ENCODE measurements at places on chromosomes 4 and X.

DNA sequence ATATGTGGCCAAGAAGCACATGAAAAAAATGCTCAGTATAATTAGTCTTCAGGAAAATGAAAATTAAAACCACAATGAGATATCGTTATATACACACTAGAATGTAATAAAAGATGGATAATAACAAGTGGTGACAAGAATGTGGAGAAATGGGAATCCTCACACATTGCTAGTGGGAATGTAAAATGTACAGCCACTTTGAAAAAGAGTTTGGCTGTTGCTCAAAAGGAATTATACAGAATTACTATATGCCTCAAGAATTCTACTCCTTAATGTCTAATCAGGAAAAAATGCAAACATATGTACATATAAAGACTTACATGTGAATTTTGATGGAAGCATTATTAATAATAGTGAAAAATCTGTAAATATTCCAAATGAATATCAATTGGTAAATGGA, 102.2 kb downstream of the SPCS3 start:
- no peak for DNase-seq

GRCh38 chrX:46953597-46953996, 41.4 kb downstream of the JADE3 start:
- no peak for DNase-seq

DNA sequence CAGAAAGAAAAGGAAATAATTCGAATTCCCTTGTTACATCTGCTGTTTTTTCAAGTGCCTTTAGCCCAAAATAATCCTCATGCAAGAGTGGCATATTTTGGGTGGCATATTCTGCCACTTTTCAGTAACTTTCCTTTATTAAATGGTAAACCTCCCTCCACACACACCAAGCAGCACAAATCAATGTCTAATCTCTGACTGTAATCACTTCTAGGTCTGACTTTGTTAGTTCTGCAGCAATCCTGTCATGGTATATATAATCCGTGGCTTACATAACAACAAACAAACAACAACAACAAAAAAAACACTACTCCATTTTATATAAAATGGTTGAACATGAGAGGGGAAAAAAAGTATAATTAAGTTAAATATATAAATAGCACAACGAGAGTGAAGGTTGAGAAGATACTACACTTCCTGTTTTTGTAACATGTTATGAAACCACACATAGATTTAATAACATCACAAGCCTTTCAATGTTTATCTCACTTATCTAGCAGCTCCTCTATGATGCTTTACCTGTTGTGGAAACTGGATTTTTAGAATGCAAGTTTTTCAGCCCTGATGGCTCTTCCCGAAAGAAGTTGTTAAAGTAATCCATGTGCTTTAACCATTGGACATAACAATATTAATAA, 715.4 kb downstream of the GRXCR1 start:
- DNase-seq, result no peak

- no peak for DNase-seq
Observed at GRCh38 chr4:137390707-137391106, 141.6 kb downstream of the PCDH18 start.

DNA sequence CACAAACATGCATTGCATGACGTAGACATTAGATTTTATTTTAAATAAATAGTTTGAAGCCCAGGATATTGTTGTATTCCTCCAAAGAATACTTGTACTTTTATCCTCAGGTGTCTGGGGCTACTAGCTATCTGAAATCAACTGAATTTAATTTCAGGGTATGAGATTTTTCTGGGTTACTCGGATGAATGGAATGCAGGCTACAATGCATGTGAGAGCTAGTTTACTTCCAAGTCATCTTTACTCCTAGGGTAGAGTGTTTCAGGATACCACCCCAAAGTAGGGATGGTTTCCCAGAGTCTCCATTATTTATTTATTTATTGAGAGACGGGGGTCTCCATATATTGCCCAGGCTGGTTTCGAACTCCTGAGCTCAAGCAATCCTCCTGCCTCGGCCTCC, 66.4 kb downstream of the HPRT1 start:
- no peak for DNase-seq

GRCh38 chr4:154727540-154727939, 16.3 kb upstream of the LRAT start:
- no peak for DNase-seq

- no peak for DNase-seq
Observed at GRCh38 chr4:177091515-177091914, 218.2 kb upstream of the NEIL3 start.

DNA sequence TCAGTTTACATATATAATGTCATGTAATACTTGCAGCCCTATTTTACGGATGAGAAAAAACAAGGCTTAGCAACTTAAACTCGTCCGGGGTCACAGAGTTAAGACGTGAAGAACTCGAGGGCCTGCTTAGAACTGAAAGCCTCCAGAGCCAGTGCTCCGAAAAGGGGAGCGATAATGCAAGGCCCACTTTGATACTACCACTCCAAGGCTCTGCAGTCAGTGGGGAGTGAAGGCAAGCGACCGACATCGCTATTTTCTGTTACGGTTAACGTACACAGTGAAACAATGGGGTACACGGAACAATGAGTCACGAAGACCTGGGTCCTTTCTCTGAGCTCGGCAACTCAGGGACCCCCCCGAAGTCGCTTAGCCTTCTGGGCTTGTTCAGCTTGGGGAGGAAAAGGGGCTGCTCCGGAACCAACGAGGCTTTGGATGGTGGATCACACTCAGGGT, 965 bp downstream of the PPA2 start:
- DNase-seq, result no peak

GRCh38 chr4:85910985-85911384, 436.0 kb downstream of the ARHGAP24 start:
- DNase-seq, result no peak

- no peak for DNase-seq
Observed at GRCh38 chr4:100696531-100696930, 178.7 kb upstream of the EMCN start.

GRCh38 chrX:136386826-136387225, 86.1 kb downstream of the ADGRG4 start:
- DNase-seq, result no peak

GRCh38 chr4:102036619-102037376, 246.3 kb downstream of the BANK1 start:
- no peak for DNase-seq

DNA sequence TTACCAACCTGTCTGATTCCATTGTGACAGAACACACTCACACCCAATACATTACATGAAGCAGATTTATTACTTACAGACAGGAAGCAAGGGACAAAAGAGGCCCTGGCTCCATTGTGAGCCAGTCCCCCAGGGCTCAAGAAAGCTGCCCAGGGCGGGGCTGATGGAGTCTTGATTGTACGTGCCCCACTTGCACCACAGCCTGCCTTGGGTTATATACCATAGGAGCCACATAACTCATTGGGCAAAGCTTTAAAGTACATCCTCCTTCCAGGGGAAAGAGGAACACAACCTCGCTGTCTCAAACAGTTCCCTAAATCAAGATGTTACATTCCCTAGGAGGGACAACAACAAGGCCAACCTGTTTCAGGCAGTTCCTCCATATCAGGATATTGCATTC, 3.4 kb upstream of the ZRSR2 start:
- DNase-seq, result no peak

- DNase-seq, result no peak
Observed at GRCh38 chrX:72685018-72685417, 29.1 kb downstream of the PHKA1 start.

DNA sequence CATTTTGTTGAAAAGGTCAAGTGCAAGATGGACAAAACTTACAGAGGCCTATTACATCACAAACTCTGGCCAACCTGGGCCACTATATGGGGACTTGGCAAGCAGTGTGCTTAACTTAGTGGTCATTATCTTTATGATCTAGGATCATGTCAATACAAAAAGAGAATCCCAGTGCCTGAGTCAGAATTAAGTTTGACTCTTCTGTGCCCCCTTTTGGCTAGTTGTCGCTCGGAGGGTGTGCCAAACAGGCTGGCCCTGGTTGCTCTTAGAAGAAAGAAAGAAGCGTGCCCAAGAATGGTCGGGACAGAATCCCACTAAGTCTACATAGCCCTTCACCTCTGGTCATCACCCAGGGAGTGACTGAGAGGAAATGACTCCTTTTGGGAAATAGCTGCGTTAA, 100.1 kb downstream of the EIF4E start:
- DNase-seq, result no peak

- DNase-seq, result no peak
Observed at GRCh38 chr4:70701271-70701670, 12.9 kb downstream of the UTP3 start.

DNA sequence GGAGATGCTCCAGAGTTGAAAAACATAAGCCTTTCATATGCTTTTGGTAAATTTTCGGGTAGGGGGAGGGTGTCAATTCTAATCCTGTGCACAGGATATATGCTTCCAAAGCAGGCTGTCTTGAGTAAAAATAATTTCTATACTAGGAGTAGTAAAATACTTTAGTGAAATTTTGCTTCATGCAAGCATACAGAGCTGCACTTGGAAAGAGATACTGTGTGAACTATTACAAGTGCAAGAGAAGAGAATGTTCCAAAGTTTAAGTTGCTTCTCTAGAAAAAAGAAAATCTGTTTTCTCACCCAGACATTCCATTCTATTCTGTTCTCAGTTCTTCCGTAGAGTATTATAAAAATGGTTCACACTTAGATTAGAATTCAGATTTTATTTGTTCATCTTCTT, 324.6 kb upstream of the AADAT start:
- DNase-seq, result no peak

GRCh38 chr4:100569196-100569595, 51.4 kb upstream of the EMCN start:
- DNase-seq, result no peak

DNA sequence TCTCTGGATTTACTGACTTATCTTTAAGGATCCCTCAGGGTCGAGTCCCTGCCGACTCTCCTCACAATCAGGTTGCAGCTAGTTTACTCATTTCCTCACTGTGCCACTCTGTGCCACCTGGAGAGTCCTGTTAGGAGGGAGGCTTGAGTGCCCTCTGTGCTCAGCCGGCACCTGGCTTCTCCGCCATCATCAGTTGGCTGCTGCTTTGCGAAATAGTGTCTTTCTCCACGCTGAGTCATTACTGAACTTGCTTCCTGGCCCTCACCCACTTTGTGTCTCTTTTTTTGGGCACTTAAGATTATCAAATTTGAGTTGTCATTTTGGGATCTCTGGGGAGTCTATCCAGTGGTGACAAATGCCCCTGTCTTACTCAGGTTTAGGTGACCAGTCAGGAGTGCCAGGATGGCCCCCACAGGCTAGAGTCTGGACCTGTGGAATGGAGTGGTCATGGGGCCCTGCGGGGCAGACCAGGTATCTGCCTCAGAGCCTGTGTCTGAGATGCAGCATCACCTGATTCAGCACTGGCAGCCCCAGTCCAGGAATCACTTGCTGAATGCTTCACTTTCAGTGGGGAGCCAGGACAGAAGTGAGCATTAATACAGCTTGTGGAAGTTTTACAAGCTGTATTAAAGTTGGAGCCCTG, 37.7 kb downstream of the JADE1 start:
- DNase-seq, result no peak

- no peak for DNase-seq
Observed at GRCh38 chr4:88171206-88171605, 12.8 kb upstream of the ABCG2 start.

GRCh38 chr4:140856621-140857062, 100.5 kb upstream of the TBC1D9 start:
- no peak for DNase-seq

DNA sequence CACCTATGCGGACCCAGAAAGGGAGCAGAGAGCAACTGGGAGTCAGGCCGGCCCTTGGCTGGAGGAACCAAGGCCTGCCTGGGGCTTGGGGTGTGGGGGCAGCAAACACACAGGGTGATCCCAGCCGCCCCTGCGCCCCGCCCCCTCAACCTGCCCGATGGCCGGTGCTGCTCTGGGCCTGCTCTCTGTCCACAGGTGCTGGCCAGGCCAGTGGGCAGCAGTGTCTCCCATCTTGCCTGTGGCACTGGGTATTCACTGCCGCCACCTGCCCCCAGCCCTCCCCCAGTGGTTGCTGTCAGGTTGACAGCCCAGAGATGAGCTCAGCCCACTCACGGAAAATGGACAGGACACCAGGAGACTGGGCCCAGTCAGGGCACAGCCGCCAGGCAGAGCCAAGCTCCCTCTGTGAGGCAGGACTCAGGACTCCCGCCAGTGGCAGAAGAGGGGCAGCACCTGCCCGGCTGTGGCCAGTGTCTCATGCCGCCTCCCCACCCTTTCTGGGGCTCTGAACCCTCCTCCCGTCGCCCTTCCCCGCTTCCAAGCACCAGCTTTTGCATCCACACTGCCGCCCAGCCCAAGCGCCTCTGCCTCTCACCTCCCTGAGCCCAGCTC, 4.7 kb downstream of the NKX1-1 start:
- no peak for DNase-seq

GRCh38 chr4:110920990-110921389, 298.1 kb upstream of the PITX2 start:
- DNase-seq, result no peak

GRCh38 chr4:112153211-112153791, 8.0 kb downstream of the FAM241A start:
- no peak for DNase-seq

- DNase-seq, result no peak
Observed at GRCh38 chr4:186149872-186150271, 41.5 kb upstream of the CYP4V2 start.

DNA sequence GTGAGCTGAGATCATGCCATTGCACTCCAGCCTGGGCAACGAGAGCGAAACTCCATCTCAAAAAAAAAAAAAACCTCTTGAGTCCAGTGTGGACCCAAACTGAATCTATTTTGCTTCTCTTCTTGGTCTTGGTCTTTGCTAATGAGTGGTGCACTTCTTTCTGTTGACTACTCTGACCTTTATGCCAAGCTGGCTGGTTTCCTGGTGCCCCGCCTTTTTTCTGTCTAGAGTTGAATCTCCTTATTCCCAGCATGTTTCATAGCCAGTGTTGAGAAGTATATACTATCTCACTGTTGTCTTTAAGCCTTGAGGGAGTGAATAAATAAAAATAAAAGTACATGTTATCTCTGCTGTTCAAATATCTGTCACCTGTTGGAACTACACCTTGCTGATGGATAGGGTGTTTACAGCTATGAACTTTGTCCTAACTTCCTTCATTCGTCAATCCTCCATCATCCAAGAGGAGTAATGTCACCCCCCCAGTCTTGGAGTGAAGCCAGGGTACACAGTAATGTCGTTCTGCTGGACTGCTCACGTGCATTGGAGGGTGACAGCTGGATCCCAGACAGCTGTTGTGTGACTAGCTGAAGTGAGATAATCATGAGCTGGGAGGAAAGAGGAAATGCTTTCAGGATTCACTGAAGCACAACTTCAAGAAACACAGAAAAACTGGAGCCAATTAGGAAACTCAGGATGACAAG, 99.3 kb upstream of the PRKG2 start:
- DNase-seq, result no peak

DNA sequence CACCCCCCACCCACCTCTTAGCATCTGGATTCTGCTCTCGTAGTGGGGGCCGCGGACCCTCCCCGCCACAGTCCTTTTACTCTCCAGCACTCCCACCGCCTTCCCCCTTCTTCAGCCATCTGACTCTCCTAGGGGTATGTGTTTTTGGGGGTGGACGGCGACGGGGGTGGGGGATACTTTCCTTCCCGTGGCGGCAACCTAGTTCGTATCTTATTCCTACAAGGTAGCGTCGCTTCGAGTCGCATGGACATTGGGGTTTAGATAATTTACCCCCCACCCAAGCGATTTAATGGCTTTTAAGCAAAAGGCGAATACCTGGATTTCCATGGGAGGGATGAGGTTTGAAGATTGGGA, 1.3 kb upstream of the BCORL1 start:
- no peak for DNase-seq
